ENCODE measurements at places on chromosomes 2 and 18. TPM values are rescaled to one million over a fixed set of nuclear protein-coding genes. Genes with fewer than 3 reads are reported as not detected.

- DNase-seq: no peak
Measured at GRCh38 chr2:80395251-80395650, 90.7 kb upstream of the LRRTM1 start.

- no peak for DNase-seq
Measured at GRCh38 chr2:37569986-37570679, 101.3 kb downstream of the CDC42EP3 start.

- no peak for DNase-seq
Measured at GRCh38 chr18:22069916-22070315, 99.5 kb upstream of the GATA6 start.

- DNase-seq: no peak
Measured at GRCh38 chr18:27206411-27206810, 21.3 kb upstream of the CHST9 start.

- DNase-seq: no peak
Measured at GRCh38 chr18:62522178-62522503, 684 bp upstream of the ZCCHC2 start.

DNA sequence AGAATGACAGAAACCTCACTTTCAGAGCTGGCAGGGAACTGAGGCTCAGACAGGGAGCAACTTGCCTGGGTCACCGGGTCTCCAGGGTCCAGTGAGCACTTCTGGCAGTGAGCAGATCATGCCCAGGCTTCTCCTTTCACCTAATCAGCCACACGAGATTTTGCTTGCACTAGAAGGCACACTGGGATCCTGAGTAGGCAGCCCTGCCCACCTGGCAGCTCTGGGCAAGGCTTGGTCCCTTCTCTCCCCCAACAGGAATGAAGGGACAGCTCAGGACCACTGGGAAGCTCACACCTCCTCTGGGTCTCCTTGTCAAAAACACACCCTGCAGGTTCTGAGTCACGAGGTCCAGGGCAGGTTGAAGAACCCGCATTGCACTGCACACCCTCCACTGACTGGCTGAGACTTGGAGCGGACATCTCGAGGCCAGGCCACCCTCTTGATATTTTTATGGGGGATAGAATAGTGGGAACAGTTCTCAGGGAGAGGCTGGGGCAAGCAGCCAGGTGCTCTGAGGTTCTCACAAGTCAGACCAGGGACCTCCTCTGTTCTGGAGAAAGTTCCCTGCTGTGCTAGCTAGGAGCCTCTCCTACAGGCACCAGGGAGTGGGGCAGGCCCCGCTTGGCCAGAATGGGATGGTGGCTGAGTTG, 5.7 kb downstream of the MAL start:
- no peak for DNase-seq

DNA sequence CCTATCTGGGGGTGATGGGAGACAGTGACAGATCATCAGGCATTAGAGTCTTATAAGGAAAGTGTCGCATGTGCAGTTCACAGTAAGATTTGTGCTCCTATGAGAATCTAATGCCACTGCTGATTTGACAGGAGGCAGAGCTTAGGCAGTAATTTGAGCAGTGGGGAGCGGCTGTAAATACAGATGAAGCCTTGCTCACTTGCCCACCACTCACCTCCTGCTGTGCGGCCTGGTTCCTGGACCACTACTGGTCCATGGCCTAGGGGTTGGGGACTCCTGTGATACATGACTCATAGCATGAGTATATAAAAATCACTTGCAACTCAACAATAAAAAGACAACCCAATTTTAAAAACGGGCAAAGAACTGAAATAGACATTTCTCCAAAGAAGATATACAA, 71.1 kb upstream of the ACAA2 start:
- DNase-seq: no peak

- no peak for DNase-seq
Measured at GRCh38 chr2:226763320-226763719, 36.3 kb downstream of the IRS1 start.

GRCh38 chr18:77407733-77408132, 158.1 kb downstream of the GALR1 start:
- no peak for DNase-seq

DNA sequence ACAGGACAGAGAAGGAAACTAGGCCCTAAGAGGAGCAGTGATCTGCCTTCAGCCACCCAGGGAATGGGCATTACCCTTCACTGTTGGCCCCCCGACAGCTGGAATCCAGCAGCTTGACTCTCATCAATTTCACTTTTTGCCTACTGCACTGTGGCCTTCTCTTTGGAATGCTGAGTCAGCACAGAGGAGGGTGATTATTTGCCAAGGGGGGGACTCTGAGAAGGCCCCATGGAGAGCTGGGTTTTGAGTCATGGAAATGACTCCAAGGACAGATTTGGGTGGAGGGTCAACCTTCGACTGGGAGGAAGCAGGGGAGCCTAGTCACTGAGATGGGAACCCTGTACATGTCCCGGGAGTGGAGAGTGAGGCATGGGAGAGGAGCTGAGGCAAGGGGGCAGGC, 38.1 kb upstream of the NTSR2 start:
- DNase-seq: no peak

- no peak for DNase-seq
Measured at GRCh38 chr2:113847144-113847543, 42.7 kb upstream of the ACTR3 start.

DNA sequence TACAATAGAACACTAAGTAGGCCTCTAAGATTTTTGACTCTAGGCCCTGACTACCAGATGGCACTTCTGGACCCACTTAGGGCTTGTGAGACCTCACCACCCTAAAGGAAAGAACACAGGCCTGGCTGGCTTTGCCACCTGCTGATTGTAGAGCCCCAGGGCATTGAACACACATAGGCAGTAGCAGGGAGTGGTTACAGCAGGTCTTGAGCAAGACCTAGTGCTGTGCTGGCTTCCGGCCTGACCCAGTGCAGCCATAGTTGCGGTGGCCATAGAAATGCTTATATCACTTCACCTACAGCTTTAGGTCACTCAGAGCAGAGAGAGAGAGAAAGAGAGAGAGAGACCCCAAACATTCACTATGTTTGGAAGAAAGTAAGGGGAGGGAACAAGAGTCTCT, 223.2 kb downstream of the LRATD1 start:
- DNase-seq: no peak

Gene DSG4
- total RNA-seq: 0.17 TPM

Gene IL36G
- total RNA-seq: not detected

Gene CFAP53
- 1.1 TPM for total RNA-seq

Gene SERPINB12
- 15.5 TPM for total RNA-seq

Gene HOXD12
- not detected for total RNA-seq
